ENCODE measurements at places on chromosomes 13 and 19.

DNA sequence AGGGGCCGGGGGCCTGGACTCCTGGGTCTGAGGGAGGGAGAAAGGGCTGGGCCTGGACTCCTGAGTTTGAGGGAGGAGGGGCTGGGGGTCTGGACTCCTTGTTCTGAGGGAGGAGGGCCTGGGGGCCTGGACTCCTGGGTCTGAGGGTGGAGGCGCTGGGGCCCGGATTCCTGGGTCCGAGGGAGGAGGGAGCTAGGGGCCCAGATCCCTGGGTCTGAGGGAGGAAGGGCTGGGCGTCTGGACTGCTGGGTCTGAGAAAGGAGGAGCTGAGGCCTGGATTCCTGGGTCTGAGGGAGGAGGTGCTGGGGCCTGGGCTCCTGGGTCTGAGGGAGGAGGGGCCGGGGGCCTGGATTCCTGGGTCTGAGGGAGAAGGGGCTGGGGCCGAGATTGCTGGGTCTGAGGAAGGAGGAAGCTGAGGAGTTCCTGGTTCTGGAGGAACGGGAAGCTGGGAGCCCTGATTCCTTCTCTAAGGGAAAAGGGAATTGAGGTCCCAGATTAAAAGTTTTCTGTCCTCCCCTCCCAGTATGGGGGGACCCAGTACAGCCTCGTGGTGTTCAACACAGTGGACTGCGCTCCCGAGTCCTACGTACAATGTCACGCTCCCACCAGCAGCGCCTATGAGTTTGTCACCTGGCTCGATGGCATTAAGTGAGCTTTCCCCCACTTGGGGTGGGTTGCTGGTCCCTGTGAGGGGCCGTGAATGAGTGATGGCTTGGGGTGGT is 721 bp downstream of the MED25 start:
- H3K36me3 ChIP-seq, result peaks cover 16% of the 10 kb centered on the region
- peak overlapping the region; percentile 95 for H3K27ac ChIP-seq
- no peak for DNase-seq
- H3K4me3 ChIP-seq, result peak overlapping the region; percentile 70

DNA sequence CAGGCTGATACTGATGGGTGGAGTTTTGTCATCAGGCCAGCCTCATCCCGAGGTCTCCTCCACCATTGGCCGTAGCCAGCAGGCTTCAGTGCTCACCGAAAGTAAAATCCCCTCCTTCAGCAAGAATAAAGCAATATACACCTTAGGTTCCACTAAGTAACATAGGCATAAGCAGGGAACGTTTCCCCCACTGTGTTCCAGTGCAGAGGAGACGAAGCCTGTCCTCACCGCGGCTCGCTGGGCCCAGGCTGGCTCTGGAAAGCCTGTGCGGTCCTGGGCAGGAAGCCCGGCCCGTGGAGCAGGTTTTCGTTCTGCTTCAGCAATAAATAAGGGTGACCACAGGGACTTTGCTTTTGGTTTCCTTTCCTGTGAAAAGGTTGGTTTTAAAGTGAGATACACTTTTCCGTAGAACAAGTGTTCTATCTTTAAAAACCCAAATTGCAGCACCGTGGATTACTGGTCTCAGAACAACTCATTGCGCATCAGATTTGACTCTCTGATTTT is 16.3 kb upstream of the TEX29 start:
- DNase-seq, result no peak
- H3K4me3 ChIP-seq, result no peak overlapping the region
- H3K4me1 ChIP-seq, result no peaks in the 10 kb centered on the region

DNA sequence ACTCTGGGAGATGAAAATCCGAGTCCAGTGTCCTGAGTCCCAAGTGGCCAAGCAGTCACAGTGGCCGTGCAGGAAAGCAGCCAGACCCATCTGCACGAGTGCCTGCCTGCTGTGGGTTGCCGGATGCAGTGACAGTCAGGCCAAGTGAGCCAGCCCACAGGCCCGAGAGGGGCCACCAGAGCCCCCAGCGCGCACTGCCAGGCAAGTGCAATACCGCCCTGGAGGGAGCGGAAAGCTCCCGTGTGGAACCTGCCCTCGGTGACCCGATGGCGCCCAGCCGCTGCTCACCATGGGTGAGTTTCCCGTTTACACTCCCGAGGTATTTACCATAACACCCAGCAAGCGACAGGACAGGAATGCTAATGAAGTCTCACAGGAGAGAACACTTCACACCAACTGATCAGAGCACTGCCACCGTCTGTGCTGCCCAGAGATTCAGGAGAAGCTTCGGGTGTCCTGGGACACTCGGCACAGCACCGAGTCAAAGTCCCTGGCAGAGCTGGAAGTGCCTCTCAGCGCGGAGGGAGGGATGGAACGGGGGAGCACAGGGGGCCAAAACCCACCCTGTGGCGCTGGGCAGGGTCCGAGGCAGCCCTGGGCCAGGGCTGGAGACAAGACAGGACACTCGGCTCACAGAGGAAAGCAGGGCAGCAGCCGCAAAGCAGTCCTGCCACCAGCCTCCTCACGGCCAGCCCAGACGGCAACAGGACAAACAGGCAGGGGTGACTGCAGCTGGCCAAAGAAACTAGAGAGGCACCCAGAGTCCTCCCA is 21.3 kb upstream of the TINCR start:
- peaks cover 77% of the 10 kb centered on the region for H3K36me3 ChIP-seq
- H3K27me3 ChIP-seq, result no peaks in the 10 kb centered on the region
- no peak for DNase-seq
- H3K27ac ChIP-seq, result no peak overlapping the region

DNA sequence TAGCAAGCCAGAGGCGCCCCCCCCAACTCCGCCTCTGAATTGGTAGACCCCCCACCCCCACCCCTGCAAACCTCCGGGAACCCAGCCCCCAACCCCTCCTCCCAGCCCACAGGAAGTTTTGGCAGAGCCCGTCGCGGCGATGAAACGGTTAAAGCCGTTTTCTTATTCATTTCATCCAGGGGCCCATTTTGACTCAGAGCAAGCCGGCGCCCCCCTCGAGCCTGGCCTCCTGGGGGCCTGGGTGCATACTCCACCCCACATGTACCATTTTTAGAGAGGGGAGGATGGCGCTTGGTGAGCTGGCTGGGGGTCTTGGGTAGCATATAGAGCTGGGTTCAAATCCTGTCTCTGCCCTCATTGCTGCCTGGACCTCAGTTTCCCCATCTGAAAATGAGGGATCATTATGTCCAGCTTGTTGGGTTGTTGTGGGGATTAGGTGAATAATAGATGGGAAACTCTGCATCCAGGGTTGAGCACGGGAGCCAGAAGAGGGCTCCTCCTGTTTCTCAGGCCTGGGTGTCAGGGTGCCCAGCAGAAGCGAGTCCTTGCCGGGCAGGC is 7.9 kb upstream of the JUNB start:
- no peak for DNase-seq
- peak overlapping the region; percentile 50 for H3K4me3 ChIP-seq
- H3K27me3 ChIP-seq, result no peaks in the 10 kb centered on the region
- no peaks in the 10 kb centered on the region for H3K36me3 ChIP-seq
- H3K4me1 ChIP-seq, result peaks cover 84% of the 10 kb centered on the region

DNA sequence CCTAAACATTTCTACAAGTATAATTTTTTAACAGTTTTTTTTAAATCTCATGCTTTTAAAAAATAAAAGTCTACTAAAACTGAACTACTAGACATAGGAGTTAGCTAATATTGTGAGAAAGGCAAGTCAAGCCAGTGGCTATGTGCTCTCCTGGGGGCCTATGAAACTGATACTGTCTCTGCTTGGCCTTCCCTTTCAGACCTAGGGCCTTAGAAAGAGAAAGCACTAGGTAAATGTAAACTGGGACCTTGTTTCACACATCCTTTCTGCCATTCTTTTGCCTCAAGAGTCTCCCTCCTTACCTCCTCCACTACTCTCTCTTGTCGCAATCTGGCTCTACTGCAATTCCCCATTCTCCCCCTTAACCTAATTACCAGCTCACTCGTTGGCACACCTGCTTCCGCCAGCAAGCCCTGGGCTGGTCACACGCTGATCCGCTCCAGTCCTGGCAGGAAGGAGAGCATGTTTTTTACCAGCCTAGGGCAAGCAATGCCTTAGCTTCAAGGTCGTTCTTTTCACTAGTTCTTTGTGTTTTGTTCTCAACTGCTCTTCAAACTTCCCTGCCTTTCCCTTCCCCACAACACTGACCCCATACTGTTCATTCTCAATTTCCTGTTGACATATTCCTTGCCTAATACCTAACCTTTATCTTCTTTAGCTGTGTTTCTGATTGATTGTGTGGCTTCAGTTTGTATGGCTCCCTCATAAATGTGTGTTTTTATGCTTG is 23.1 kb downstream of the TBC1D4 start:
- peak overlapping the region; percentile 61 for H3K27ac ChIP-seq
- H3K27me3 ChIP-seq, result no peaks in the 10 kb centered on the region
- no peak for DNase-seq

GRCh38 chr19:15212711-15213110 is 11.9 kb upstream of the NOTCH3 start:
- no peak overlapping the region for H3K27ac ChIP-seq
- peaks cover 2% of the 10 kb centered on the region for H3K4me1 ChIP-seq
- no peaks in the 10 kb centered on the region for H3K36me3 ChIP-seq

- no peaks in the 10 kb centered on the region for H3K36me3 ChIP-seq
- H3K4me1 ChIP-seq, result no peaks in the 10 kb centered on the region
- H3K4me3 ChIP-seq, result no peak overlapping the region
- no peak overlapping the region for H3K27ac ChIP-seq
- peaks cover 20% of the 10 kb centered on the region for H3K27me3 ChIP-seq
Observed at GRCh38 chr19:35419805-35420204, 28.3 kb upstream of the FFAR2 start.

DNA sequence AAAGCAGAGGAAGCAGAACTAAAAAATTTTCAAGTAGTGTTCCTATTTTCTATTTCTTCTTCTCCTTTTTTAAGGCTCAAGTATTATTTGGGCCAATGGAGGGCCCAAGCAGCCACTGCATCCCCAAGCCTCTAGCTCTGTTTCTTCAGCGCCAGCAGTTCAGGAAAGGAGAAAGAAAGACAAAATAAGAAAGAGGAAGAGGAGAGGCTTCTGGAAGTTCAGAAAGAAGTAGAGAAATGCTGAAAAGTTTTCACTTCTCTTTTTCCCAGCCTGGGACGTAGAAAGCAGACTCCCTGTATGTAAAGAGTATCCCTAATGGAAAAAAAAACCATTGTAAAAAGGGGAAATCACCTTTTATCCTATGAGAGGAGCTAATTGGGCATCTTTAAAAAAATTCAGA is 165.5 kb upstream of the KLF12 start:
- no peaks in the 10 kb centered on the region for H3K27me3 ChIP-seq
- H3K27ac ChIP-seq, result no peak overlapping the region
- H3K4me1 ChIP-seq, result no peaks in the 10 kb centered on the region

DNA sequence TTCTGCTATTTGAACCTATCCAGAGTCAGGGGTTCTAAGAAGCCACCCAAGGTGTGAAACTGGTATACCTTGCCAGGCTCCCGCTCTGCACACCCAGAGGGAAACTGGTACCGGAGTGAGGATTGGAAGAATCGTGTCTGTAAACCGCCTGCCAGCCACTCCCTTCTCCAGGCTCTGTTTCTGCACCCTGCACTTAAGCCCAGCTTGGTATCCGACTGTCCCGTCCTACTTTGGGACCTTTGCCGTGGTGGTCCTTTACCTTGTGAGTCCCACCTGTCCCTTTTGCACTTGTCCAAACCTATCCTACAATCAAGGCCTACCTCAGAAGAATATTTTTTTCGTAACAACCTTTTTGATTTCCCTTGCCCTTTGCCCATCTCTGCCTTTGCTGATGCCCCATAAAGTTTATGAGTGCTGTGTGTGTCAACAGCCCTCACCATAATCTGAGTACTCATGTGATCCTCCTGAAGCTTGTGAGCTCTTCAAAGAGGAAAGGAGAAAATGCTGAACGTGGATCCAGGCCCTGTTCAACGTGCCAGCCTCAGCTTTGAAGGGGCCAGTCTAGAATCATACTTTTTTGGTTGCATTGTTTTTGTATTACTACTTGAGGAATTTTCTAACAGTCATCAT is 44.7 kb downstream of the GARRE1 start:
- peaks cover 10% of the 10 kb centered on the region for H3K36me3 ChIP-seq
- no peak overlapping the region for H3K27ac ChIP-seq
- H3K4me3 ChIP-seq, result no peak overlapping the region

DNA sequence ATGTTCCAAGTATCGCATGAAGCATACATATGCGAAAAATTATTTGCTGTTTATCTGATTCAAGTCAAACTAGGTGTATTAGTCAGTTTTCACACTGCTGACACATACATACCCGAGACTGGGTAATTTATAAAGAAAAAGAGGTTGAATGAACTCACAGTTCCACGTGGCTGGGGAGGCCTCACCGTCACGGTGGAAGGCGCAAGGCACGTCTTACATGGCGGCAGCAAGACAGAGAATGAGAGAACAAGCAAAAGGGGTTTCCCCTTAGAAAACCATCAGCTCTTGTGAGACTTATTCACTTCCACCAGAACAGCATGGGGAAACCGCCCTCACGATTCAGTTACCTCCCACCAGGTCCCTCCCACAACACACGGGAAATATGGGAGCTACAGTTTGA is 13.0 kb upstream of the PROZ start:
- H3K27me3 ChIP-seq, result no peaks in the 10 kb centered on the region
- no peak overlapping the region for H3K4me3 ChIP-seq
- no peaks in the 10 kb centered on the region for H3K4me1 ChIP-seq
- H3K36me3 ChIP-seq, result no peaks in the 10 kb centered on the region

- H3K4me3 ChIP-seq, result no peak overlapping the region
- H3K36me3 ChIP-seq, result no peaks in the 10 kb centered on the region
- H3K27me3 ChIP-seq, result no peaks in the 10 kb centered on the region
- H3K4me1 ChIP-seq, result peaks cover 14% of the 10 kb centered on the region
Observed at GRCh38 chr13:77465603-77466195, 69.8 kb upstream of the SCEL start.

GRCh38 chr19:29665215-29665825 is at the start of gene PLEKHF1:
PLEKHF1 (plus strand) TSS chr19:29665461; CDS start chr19:29673840, 8,379 bp downstream.
- no peaks in the 10 kb centered on the region for H3K27me3 ChIP-seq
- peak within 1 kb of the TSS; percentile 85 for H3K27ac ChIP-seq

Data from suprapubic skin (tissue), 4 donors.